ENCODE measurements at places on chromosomes 2 and 18.
A peak's percentile ranks its signal among the peaks of the same experiment; 100 is the strongest.

DNA sequence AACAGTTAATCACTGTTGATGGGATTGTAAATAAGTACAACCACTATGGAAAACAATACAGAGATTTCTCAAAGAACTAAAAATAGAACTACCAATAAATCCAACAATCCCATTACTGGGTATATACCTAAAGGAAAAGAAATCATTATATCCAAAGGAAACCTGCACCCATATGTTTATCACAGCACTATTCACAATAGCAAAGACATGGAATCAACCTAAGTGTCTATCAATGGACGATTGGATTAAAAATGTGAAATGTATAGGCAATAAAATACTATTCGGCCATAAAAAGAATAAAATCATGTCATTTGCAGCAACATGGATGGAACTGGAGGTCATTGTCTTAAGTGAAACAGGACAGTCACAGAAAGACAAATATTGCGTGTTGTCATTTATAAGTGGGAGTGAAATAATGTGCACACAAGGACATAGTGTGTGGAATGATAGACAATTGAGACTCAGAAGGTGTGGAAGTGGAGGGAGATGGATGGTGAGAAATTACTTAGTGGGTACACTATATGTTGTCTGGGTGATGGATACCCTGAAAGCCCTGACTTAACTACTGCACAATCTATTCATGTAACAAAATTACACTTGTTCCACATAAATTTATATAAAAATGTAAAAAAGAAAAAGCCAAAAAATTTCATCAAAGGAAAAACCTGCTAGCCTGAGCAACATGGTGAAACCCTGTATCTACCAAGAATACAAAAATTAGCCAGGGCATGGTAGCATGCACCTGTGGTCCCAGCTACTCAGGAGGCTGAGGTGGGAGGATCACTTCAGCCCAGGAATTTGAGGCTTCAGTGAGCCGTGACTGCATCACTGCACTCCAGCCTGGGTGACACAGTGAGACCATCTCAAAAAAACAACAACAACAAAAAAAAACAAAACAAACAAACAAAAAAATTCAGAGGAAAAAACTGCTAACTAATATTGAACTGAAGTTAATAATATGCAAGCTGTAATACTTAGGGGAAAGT, 12.6 kb downstream of the APOB start:
- no peak for DNase-seq

DNA sequence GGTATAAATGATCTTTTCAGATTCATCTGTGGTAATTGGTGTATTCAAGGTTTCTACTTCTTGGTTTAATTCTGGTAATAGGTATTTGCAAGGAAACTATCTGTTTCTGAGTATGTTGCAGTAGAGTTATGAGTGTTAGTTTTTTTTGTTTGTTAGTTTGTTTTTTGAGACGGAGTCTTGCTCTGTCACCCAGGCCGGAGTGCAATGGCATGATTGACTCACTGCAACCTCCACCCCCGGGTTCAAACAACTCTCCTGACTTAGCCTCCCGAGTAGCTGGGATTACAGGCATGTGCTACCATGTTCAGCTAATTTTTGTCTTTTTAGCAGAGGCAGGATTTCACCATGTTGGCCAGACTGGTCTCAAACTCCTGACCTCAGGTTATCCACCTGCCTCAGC, 60.9 kb upstream of the IL1R2 start:
- no peak for DNase-seq

GRCh38 chr18:9558387-9559064, 55.8 kb downstream of the PPP4R1 start:
- DNase-seq: no peak

GRCh38 chr2:15730545-15731212, 139.0 kb downstream of the DDX1 start:
- peak; percentile 95 for DNase-seq

- no peak for DNase-seq
Measured at GRCh38 chr2:225510796-225511195, 111.3 kb downstream of the NYAP2 start.

- no peak for DNase-seq
Measured at GRCh38 chr2:198657512-198658121, 800.1 kb downstream of the SATB2 start.

DNA sequence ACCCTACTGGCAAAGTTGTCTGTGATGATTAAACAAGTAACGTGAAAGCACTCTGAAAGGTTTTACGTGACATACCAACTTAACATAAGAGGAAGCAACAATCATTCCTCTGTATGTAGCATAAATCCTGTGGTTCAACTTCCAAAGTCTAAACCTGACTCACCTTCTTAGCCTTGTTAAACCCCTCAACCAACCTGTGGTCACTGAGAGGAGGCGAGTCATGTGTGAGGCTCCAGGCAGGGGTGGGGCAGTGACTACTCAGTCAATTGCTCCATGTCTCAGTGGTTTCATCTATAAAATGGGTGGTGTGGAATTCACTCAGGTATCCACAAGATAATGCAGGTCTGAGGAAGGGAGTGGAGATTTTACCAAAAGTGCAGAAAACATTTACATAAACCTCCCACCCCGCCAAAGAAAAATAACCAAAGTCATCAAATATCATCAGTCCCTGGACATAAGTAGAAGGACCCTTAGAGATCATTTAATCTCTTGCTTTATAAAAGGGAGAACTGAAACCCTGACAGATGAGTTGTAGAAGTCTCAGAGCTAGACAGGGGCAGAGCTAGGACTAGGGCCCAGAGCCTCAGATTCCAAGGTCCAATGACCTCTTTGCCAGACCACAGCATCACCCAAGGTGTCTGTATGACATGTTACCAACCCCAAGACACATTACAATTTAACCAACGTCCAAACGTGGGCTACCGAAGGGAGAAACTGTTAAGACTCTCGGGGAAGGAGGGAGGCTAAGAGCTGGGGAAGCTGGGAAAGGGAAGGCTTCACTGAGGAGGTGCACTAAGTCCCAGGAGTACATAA, 3.7 kb upstream of the PCBP1 start:
- no peak for DNase-seq

- DNase-seq: no peak
Measured at GRCh38 chr2:10501980-10502802, 54.1 kb upstream of the ODC1 start.

DNA sequence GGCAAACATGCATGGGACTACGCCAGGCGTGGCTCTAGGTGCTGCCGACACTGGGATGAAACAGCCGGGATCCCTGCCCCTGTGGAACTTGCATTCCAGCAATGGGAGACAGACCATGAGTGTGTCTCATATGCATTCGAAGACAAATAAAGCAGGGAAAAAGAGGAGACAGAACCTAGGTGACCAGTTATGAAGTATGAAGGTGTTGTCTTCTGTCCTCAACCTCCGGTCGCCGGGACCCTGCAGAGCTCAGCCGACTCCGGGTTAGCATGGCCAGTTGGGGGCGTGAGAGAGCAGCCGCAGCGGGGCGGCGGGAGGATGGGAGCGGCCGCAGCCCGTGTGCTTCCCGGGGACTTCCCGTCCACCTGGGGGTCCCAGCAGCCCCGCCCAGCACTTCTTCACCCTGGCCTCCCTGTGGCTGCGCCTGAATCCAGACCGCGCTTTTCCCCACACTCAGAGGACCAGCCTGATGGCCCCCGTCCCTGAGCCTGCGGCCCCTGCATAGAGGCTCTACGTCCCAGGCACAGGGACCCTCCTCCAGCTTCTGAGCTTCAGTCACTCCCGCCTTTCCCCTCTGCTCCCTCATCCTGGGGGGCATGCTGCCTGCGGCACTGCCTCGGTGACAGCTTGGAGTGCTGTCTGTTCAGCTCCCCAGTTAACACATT, 11.4 kb downstream of the ID2 start:
- DNase-seq: peak; percentile 29

DNA sequence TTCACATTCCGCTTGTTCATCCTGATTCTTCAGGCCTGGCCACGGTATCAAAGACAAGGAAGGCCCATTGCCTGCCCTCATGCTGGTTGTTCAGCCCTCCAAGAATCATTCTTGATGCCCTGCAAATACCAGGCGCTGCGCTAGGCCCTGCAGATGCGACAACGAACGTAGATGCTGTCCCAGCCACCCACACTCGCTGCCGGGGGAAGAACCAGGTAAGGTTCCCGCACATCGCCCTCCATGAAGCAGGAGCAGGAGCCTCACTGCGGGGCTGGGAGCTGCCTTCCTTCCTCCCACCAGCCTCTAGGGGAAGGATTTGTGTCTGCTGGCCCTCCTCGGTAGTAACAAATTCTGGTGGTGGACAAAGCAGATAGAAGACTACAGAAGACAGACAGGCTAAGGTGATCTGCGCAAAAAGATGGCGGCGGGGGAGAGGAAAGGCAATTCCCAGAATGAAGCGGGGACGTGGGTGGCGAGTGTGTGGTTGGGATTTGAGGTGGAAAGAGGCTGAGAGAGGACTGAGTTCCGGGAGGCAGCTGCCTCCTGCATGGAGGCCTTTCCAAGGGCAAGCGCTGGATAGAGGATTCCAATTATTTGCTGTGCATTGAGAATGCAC, 19.8 kb upstream of the GPR55 start:
- DNase-seq: no peak

GRCh38 chr2:108355906-108356734, 21.6 kb upstream of the SULT1C4 start:
- DNase-seq: no peak

DNA sequence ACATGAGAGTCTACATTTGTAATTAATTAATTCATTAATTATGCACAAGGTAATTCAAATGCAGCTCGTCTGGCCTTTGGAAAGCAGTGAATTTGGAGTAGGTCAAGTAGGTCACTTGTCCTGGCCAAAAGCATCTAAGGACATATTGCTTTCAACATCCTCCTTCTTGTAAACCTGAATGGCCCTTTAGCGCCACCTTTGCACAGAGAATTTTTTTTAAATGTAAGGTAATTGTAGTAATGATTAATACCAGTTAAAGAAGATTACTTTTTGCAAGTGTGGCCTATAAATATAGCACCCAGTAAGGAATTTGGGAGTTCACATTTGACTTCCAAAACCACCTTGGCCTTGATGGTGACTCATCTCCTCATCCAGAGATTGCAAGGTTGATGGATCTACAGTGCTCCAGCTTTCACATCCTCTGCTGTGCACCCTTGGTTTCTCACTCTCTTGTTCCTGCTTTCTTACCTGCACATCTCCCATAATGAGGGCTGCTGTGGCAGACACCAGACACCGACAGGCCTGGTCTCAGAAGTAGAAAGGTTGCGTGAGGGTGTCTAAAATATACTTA, 481.7 kb downstream of the TGIF1 start:
- DNase-seq: no peak

DNA sequence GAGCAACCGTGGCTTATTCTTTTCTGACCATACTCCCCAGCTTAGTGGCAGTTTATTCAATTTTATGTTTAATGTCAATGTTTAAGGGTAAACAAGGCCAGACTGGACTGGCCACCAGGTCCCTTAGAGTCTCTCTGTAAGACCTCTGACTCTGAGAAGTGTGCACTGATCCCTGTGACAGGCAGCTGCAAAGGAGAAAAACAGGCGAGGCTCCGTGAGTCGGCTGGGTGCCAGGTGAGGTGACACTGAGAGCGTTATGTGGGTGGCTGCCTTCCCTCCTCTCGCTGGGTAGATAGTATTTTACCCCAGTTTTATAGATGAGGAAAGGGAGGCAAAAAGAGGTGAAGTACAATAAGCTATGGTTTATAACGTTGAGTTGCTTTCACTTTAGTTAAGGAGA, 139.4 kb upstream of the HDAC4 start:
- peak; percentile 35 for DNase-seq

DNA sequence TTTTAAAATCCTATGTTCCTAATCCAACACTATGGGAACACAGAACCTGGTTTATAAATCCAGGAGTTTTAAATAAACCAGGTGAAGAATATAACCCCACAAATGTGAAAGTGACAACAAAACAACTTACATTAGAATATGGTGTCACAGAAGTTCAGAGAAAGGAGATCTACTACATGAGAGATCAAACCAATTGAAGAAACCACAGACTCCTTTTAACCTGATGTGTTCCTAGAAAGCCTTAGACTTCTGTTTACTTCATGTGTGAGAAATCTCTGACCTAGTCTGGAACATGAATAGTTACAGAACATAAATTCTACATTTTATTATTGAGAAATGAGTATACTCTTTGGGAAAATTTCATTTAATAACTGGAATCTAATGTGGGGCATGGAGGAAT, 165.3 kb downstream of the FTCDNL1 start:
- no peak for DNase-seq

DNA sequence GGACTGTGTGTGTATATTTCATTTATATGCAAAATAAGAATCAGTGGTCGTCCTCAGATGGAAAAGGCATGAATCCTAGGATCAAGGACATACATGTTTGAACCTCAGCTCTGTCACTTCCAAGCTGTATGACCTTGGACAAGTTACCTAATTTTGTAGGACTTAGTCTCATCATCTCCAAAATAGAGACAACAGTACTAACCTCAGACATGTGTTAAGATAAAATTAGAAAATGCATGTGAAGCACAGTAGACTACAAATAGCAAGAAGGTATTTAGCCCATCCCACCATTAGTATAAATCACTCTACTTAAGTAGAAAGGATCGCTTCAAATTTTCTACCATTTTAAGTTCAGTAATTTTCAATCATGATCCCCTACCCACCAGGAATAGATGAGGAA, 309.8 kb downstream of the ZEB2 start:
- DNase-seq: no peak

DNA sequence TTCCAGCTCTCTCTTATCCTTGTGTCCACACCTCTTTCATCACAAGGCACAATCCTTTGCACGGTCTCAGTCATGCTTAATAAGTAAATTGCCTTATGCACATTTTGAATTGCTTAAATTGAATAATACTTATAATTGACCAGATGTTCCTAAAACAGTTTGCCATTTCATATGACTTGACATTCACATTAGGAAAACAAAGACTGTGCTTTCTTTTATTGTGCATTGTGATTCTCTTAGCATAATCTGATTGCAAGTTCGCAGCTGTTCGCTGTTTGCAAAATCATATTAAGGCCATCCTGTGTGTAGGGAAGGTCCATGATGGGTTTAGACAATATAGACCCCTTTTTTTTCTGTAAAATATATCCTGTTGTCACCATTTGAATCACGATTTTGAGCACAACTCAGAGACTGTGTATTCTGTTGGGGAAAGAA, 75.6 kb downstream of the RNF144A start:
- DNase-seq: no peak

- no peak for DNase-seq
Measured at GRCh38 chr18:79582978-79583377, 96.6 kb upstream of the CTDP1 start.

DNA sequence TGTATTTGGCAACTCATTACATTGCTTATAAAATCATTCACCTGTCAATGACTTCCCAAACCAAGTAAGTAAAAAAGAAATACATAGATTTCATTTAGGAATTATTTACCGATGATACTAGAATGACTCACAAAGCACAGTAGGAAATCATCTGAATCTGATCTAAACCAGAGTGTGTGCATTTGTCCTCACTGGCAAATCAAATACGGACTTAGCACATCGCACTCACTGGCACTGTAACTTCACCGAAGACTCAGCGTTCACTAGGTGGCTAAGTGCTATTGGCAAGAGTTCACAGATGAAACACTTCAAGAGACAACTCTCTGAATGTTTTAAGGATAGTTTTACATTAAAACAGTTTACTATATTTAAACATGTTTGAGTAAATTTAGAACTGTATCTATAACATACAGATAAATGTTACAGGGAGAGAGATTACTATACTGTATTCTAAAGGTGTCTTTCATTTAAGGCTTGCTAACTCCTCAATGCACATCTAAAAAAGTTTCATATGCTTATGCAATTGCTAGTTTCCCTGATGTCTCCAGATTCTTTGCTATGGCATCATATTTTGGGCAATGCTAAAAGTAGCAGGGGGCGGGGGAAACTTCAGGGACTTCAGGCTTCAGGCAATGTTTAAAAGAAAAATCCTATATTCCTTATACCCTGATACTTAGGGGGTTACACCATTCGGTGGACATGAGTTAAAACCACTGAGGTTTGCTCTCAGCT, 48.8 kb downstream of the STK39 start:
- no peak for DNase-seq

All from heart right ventricle (tissue), 16 donors.